Hematopoietic multipotent progenitor cell treated with erythropoietin and hydrocortisone succinate and interleukin-3 and kit ligand, for 8 days (in vitro differentiated cells): ENCODE measurements at places on chromosomes 5 and 9.

- no peak for DNase-seq
These were observed at the start of gene GZMA for GRCh38 chr5:55102348-55102747. Gene GZMA, plus strand, starts transcription at chr5:55102646. Its CDS starts 37 bp downstream, at chr5:55102683.

- no peak for DNase-seq
These were observed 74.2 kb downstream of the UGCG start for GRCh38 chr9:111970827-111971226.

DNA sequence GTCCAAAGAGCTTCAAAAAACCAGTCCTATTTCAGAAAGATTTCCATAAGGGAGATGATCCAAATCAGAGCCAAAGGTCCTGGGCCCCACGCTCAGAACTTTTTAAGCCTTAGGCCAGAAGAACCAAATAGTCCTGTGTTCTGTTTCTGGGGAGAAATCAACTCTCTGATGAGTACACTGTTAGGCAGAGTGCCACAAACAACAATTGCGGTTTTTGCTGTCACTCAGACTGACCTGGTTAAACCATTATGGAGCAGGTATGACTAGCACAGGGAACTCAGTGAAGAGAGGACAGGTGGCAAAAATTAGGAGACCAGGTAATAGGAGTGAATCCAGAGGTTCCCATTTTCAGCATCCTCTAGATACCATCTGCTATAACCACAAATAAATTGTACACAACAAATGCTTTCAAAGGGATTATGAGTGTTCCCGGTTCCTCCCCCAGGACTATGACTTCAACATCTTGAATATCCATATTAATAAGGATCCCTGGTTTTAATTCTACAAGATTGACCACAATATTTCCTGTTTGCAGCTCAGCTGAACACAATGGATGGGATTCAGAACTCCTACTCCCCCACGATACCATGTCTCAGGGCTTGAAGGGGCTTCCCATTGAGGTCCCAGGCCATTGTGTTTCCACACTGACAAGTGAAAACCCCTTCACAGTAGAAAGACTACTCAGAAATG lies 52.1 kb upstream of the FREM1 start:
- no peak for DNase-seq

DNA sequence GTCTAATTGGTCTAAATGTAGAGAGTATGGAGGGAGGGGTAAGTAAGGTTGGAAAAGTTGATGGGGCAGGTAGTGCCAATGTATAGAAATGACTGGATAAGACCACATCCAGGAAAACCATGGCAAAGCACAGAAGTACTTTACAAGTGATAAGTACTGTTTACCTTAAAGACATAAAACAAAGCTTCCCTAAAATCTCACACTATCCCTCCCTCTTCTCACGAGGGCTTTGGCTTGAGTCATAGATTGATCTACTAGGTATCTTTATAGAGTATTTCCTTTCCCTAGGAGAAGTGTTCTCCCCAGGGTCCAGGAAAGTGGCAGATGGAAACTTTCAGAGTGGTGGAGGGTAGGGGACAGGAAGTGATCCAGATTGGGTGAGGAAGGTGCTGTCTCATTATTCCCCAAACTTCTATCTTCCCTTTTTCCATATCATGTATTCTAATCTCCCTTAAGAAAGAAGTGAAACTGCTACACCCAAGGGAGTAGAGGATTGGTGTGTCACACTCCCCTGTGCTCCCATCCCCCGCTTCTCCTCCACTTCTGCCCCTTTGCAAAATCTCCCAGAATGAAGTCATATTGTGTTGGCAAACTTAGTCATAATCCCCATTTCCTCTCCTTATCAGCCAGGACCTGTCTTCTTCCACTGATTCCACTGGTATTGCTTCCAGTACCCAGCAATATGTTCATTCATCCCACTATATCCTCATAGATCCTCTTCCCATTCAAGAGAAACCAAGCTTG lies 14.6 kb downstream of the IL33 start:
- DNase-seq = no peak

GRCh38 chr5:141343242-141343952 lies at the start of gene PCDHGA3:
Gene PCDHGA3, plus strand, starts transcription at chr5:141343829. Its CDS starts 205 bp downstream, at chr5:141344034.
- DNase-seq = peak; percentile 31

GRCh38 chr9:32200241-32200640 lies 184.2 kb upstream of the ACO1 start:
- no peak for DNase-seq

- DNase-seq = peak; percentile 38
These were observed 118.1 kb downstream of the DPYSL3 start for GRCh38 chr5:147391781-147392180.

DNA sequence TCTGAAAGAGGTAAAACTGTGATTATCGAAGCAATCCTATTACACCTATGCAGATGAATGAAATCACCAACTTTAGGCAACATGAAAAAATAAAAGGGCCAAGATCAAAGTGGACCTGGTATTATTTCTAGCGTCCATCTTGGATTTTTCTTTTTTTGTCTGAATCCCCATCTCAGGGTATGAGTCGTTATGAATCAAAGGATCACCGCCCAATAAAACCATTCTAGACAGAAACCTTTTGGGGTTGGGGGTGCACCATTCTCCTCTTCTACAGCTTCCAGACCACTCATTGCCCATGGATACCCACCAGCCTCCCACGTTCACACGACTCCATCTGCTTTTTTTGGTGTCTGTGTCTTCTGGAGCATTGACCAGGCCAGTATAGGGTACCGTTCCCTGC lies 33.4 kb downstream of the MAP1B start:
- DNase-seq = no peak

GRCh38 chr9:120608421-120608820 lies 28.5 kb upstream of the CDK5RAP2 start:
- no peak for DNase-seq

GRCh38 chr9:8718121-8718725 lies 918.6 kb upstream of the DMAC1 start:
- no peak for DNase-seq

DNA sequence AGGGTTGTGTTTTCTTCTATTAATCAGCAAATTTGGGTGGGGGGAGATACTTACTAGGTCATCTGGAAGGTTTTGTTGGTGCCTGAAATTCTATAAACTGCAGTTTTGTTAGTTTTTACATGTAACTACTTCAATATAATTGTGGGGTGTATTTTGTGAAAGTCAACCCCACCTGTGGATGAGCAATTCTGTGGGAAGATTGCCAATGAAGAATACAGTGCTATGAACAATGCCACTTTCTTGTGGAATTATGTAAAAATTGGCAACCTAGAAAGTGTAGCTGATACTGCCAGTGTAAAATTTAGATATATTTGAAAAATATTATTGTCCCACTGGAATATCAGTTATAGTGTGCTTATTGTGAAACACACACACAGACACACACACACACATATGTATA lies 80.7 kb downstream of the VCAN start:
- no peak for DNase-seq

GRCh38 chr9:70111042-70111602 lies 67.5 kb downstream of the MAMDC2 start:
- peak; percentile 60 for DNase-seq

- no peak for DNase-seq
These were observed 81.0 kb upstream of the EQTN start for GRCh38 chr9:27377811-27378456.

DNA sequence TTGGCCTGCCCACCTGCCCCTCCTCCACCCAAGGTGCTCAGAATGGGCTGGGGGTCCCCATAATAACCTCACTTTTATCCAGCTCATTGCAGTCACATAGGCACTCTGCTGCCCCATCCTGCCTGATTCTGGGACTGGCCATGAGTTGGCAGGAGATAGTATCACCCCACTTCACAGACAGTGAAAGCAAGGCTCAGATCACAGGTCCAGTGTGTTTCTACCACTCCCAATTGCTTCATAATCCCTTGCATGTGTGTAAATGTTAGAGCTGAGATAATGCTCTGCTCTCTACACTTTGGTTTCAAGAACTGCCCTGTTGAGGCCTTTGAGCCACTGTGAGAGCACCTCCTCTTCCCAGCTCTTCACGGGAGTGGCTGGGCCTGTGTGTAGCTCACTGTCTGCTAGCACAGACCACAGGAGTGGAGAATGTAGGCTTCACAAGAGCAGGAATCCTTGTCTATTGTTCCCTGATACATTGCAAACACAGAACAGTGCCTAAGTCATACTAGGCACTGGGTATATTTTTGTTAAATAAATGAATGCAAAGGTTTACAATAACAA lies 8.4 kb downstream of the PCYOX1L start:
- peak; percentile 70 for DNase-seq

GRCh38 chr5:145396888-145397287 lies 438.3 kb downstream of the PRELID2 start:
- DNase-seq = no peak

DNA sequence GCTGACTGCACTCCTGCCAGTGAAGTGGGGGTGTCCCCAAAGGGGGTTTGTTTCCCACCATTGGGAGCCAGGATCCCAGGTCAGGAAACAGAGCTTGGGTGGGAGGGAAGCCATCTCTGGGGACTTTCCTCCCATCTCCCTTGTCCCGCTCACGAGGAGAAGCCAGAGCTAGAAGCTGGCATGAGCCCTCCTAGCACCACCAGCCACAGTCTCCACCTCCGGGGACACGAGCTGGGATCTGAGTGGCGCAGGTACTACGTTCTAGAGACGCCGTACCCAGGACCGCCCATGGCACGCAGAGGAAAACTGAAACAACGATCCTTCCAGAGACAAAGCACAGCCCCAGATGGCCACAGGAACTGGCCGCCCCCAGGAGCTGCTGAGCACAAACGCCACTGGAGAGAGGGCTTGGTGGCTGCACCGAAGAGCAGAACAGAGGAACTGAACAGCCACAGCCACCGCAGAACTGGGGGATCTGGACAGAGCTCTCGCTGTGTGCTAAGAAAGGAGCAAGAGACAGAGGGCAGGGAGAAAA lies 29.8 kb downstream of the ADAMTS2 start:
- DNase-seq = no peak

DNA sequence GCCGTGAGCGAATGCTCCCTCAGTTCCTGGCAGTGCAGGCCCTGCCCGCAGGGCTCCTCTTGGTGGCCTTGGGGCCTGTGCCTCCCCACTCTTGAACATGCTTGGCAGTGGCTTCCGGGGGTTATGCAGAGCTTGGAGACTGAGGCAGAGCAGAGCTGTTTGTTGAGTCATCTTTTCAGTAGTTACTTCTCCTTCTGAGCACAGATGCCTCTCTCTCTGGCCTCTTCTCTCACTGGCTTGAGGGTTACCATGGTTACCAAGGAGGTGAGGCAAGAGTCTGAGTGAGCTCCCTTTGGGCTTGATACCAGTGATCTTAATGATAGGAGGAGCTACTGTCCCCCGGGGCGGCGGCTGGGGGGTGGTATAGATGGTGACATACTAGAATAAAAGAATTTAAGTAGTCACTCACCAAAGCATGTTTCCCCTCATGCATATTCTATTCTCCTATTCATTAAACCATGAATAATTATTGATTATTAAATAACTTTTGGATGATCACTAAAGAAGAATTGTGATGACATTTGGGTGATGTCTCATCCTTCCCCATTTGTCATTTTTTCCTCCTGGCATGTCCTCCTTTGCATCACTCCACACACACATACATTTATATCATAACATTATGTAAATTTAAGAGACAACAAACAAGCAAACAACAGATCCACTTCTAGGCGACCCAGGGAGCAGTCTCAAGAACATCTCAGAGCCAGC lies 111.1 kb downstream of the ARHGAP26 start:
- DNase-seq = peak; percentile 48

GRCh38 chr5:149024477-149024876 lies 38.4 kb downstream of the SH3TC2 start:
- DNase-seq = no peak

- DNase-seq = no peak
These were observed 1.4 kb upstream of the TRIO start for GRCh38 chr5:14141764-14142163.

- no peak for DNase-seq
These were observed 48.5 kb downstream of the SEMA5A start for GRCh38 chr5:9497347-9497746.

DNA sequence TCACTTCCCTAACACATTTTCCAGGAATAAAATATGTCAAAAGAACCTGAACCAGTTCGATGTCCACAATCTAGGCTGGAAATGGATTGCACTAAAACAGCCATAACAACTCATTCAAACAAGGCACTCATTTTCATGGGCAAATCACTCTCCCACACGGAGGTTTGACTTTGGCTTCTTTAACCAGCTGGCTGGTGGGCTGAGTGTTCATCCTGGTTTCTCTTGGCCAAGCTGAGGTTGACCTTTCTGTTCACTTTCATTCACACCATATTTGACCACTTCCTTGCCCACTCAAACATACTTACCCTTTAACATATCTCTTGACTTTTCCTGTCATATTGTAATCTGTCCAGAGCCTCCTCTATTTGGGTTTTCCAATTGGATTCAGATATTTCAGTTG lies 5.4 kb downstream of the IL7R start:
- DNase-seq = no peak

DNA sequence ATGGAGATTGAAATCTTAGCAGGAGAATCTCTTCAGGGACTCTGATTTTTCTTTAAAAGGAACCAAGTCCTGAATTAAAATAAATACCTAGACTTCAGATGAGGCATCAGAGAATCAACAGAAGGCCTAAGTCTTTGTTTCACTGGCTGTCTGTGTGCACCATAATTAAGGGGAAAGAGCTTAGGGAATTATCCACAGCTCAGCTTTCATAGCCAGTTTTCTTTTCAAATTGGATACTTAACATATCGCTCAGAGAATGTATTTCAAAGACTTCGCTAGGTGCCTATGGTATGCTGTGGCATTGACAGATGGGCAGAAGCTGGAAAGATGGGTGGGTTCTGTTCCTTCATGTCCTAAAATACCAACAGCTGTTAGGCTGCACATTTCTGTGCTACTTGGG lies 325.8 kb downstream of the TMEM38B start:
- no peak for DNase-seq

DNA sequence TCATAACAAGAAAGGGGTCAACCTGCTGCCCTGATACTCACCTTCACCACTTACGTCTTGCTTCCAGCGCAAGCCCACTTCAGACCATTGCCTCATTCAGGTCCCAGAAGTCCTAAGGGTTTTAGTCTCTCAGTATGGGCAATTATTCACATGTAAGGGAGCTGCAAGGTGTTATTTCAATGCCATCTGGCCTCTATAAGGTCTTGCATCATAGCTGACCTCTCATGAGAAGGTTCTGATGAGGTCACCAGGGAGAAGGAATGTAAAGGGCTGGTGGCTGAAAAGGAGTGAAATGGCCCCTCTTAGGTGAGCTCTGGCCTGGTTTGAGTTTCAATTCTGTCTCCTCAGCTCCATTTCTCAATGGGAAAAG lies 1.5 kb upstream of the MARCHF3 start:
- no peak for DNase-seq

DNA sequence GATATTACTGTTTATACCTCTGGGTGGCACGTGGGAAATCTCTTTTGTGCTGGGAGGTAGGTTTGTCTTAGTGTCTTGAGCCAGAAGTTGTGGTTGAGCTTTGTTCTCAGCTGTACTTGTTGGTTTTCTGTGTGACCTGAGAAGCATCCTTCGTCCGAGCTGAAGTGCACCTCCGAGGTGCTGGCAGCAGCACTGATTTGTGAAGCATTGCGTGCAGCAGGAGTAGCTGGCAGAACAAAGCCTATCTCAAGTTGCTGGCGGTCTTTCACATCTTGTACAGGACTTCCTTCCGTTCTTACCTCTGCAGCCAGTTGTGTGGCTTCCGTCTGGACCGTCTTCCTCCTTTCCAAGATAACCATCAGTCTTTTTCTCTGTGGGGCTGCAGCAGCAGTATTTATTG lies 4.3 kb downstream of the PRRC2B start:
- DNase-seq = peak; percentile 48
